ENCODE measurements at places on chromosomes 2 and 18.

GRCh38 chr2:143926736-143927135 is 593.2 kb downstream of the ZEB2 start:
- DNase-seq = no peak

GRCh38 chr2:237321746-237322145 is 92.2 kb downstream of the COL6A3 start:
- no peak for DNase-seq

- DNase-seq = no peak
Observed at GRCh38 chr18:2822213-2822921, 24.4 kb upstream of the EMILIN2 start.

- no peak for DNase-seq
Observed at GRCh38 chr2:215391531-215391930, 44.3 kb downstream of the FN1 start.

All from femur (tissue), 1 donor.